ENCODE measurements at places on chromosomes 5 and 9. TPM values are rescaled to one million over a fixed set of nuclear protein-coding genes. Genes with fewer than 3 reads are reported as not detected.

KIF4B gene
- total RNA-seq, result 0.06 TPM

SERF1A gene
- 46.1 TPM for total RNA-seq

COL27A1 gene
- 3.1 TPM for total RNA-seq

ADRA1B gene
- 46.5 TPM for total RNA-seq

ELAVL2 gene
- not detected for total RNA-seq

ZBED3 gene
- 10.9 TPM for total RNA-seq

PCDHGC5 gene
- total RNA-seq, result 0.18 TPM

PCDHA12 gene
- 8.2 TPM for total RNA-seq

Data from G401 (cell line).